ENCODE measurements at places on chromosomes 1 and 21. TPM values are rescaled to one million over a fixed set of nuclear protein-coding genes. Genes with fewer than 3 reads are reported as not detected.
A peak's percentile ranks its signal among the peaks of the same experiment; 100 is the strongest.

The VTCN1 gene
- polyA plus RNA-seq, result 14.9 TPM

The AMY2A gene
- polyA plus RNA-seq, result not detected

The PTGS2 gene
- polyA plus RNA-seq, result 6.2 TPM

The RXFP4 gene
- not detected for polyA plus RNA-seq

The DYNLT4 gene
- polyA plus RNA-seq, result 2.2 TPM

The IGSF9 gene
- polyA plus RNA-seq, result 25.4 TPM

The SLC27A3 gene
- polyA plus RNA-seq, result 37.2 TPM

- H3K36me3 ChIP-seq, result no peaks in the 10 kb centered on the region
- no peak overlapping the region for H3K27ac ChIP-seq
- no peak overlapping the region for H3K4me3 ChIP-seq
- H3K4me1 ChIP-seq, result no peaks in the 10 kb centered on the region
These were observed 29.1 kb downstream of the AK5 start for GRCh38 chr1:77310924-77311323.

DNA sequence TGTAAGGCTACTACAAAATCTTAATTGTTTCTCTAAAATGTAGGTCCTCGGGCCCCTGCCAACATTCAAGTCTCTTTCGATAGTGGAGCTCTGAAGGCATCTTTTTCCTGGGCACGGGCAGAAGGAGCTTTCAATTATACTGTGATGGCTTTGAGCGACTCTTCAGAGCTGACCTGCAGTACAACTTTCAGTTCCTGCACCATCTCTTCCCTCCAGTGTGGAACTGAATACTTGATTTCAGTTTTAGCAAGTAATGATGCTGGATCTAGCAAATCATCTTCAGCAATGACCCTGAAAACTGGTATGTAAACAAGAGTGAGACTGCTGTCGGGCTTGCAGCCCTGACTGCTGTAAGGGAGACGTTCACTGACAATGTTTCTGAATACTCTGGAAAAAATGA is 9.6 kb downstream of the FNDC7 start:
- no peak overlapping the region for H3K27ac ChIP-seq
- DNase-seq, result no peak
- no peaks in the 10 kb centered on the region for H3K27me3 ChIP-seq
- H3K36me3 ChIP-seq, result no peaks in the 10 kb centered on the region
- peaks cover 4% of the 10 kb centered on the region for H3K4me1 ChIP-seq
- no peak overlapping the region for H3K4me3 ChIP-seq

DNA sequence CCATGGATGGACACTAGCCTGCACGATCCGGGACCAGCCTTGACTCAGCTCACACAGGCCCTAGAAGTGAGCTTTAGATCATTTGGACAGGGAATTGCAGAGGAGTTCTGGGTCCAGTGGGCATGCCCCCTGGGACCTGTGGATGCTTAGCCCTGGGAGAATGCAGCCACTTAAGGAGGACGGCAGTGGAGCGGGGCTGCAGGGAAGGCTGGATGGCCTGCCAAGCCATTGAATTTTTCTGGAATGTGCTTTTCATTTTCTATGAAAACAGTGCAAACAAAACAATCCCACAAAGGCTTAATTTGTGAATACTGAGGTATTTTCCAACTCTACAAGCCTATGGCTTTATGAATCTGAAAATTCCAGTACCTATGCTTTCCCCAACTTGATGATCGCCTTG is 80.4 kb upstream of the GCLM start:
- H3K27me3 ChIP-seq, result no peaks in the 10 kb centered on the region
- no peak overlapping the region for H3K4me3 ChIP-seq
- H3K27ac ChIP-seq, result no peak overlapping the region
- DNase-seq, result no peak
- no peaks in the 10 kb centered on the region for H3K4me1 ChIP-seq

DNA sequence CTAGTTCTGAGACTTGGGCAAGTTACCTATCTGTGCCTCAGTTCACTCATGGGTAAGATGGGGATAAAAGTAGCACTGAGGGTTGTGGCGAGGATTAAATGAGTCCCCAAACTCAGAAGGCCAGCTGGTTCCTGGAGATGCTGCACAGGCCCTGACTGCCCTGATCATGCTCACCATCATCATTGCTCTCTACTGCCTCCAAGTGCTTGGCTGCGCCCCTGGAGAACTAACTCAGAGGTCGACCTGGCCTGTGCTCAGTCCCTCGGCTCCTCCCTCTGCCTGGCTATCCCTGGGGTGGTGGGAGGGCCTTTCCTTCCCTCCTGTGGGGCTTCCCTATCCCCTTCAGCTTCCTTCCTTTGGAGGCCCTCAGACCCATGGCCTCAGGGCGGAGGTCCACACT is 5.6 kb downstream of the SLC5A9 start:
- H3K27ac ChIP-seq, result no peak overlapping the region
- H3K27me3 ChIP-seq, result no peaks in the 10 kb centered on the region
- peak; percentile 23 for DNase-seq
- H3K4me1 ChIP-seq, result peaks cover 4% of the 10 kb centered on the region
- H3K36me3 ChIP-seq, result no peaks in the 10 kb centered on the region

DNA sequence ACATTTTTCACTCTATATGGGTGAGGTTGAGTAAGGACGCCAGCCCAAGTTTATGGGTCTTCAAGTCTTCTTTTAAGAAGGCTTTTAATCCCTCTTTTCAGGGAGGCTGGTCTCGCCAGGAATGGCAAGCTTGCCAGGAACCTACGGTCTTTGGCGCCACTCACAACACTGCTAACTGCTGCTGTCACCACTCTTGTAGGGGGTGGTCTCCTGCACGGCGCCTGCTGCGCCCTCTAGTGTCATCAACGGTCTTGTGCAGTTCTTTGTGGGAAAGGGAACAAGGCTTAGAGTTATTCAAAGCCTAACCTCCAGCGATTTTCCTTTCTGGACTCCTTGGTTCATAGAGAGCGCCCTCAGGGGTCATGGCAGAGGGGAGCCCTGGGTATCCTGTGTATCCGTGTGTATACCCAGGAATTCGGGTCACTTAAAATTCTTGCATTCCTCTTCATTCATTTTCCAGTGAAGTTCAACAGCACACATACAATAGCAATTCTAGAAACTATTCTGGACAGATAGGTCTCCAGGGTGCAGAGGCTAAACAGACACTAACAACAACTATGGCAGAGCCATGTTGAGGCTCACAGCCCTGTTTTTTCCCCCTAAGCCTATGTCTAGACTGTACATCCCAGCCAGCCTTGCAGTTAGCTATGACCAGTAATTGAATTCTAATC is 392.8 kb upstream of the CAMK1G start:
- peak; percentile 73 for DNase-seq
- H3K4me1 ChIP-seq, result no peaks in the 10 kb centered on the region
- no peaks in the 10 kb centered on the region for H3K36me3 ChIP-seq
- H3K4me3 ChIP-seq, result no peak overlapping the region
- no peaks in the 10 kb centered on the region for H3K27me3 ChIP-seq

DNA sequence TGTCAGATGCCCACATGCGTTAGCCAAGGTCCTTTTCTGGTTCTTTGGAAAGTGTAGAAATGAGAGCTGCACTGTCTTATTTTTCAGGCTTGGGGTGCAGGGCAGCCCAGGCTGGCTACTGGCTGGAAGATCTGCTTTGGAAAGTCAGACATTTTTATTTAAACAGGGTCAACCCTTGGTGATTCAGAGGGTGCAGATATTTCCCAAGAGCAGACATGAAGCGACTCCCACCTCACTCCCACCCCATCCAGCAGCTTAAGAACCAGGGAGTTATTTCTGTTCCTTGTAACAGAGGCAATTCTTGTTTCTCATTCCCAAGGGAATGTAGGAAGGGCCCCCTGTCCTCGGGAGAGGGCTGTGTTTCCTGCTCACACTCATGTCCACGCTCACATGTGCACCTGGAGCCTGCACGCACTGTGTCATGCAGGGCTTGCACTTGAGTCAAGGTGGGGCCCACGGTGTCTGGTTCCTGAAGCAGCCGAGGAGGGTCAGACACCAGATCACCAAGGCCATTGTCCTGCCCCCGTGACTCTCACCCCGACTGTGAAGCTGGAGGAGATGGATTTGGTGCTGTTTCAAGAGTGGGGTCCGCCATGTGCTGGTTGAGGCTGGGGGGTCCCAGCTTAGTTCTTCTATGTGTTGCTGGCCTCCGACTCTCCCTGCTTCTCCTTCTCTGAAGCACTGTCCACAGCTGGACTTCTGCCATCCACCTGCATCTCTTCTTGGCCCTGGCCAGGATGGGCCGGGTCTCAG is 992 bp downstream of the S100A7A start:
- no peaks in the 10 kb centered on the region for H3K36me3 ChIP-seq
- no peak overlapping the region for H3K4me3 ChIP-seq
- H3K27me3 ChIP-seq, result no peaks in the 10 kb centered on the region
- no peak overlapping the region for H3K27ac ChIP-seq
- no peaks in the 10 kb centered on the region for H3K4me1 ChIP-seq
- no peak for DNase-seq

DNA sequence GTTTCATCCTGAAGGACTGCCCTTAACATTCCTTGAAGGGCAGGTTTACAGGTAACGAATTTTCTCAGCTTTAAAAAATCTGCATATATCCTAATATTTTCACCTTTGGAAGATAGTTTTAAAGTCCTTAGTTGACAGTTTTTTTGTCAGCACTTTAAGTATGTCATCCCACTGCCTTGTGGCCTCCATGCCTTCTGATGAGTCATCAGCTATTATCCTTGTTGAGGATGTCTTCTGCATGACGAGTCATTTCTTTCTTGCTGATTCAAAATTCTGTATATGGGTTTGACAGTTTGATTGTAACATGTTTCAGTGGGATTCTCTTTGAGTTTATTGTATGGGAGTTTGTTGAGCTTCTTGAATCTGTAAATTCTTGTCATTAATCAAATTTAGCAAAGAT is 500.6 kb downstream of the DISC1 start:
- no peaks in the 10 kb centered on the region for H3K4me1 ChIP-seq
- H3K27ac ChIP-seq, result no peak overlapping the region
- H3K36me3 ChIP-seq, result no peaks in the 10 kb centered on the region
- no peaks in the 10 kb centered on the region for H3K27me3 ChIP-seq
- H3K4me3 ChIP-seq, result no peak overlapping the region

GRCh38 chr1:92096317-92096716 is 16.2 kb downstream of the BTBD8 start:
- H3K4me3 ChIP-seq, result no peak overlapping the region
- H3K4me1 ChIP-seq, result no peaks in the 10 kb centered on the region
- no peaks in the 10 kb centered on the region for H3K27me3 ChIP-seq
- DNase-seq, result no peak

- no peak overlapping the region for H3K4me3 ChIP-seq
- no peak overlapping the region for H3K27ac ChIP-seq
- H3K27me3 ChIP-seq, result no peaks in the 10 kb centered on the region
These were observed 11.1 kb downstream of the PYHIN1 start for GRCh38 chr1:158942490-158942889.

DNA sequence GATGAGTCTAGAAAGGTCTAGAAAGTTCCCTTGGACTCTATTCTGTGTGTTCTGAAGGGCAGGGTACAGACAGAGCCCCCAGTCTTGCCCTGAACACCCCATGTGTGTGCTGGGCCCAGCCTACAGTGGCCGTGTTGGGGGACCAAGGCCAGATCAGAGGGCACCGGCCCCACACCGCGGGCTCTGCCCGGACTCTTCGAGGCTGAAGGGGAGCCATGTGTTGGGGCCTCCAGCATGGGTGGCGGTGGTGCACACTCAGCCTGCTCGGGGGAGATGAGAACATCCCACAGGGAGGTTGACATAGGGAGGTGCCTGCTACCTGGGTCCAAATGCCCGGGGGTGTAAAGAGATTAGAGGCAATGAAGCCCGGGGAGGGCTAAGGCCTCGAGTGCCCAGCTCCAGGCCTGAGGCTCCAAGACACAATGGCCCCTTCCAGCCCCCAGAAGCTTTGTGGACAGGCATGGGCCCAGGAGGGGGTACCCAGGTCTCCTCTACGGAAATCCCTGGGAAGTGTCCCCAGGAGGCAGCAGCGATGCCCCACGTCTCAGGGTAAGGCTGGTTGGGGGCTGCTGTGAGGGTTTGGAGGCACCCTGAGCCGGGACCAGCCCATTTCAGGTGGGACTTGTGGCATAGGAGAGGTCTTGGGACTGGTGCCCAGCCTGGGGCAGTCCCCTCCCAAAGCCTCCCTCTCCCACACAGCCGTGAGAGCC is 12.1 kb downstream of the ARHGEF16 start:
- DNase-seq, result no peak
- H3K27me3 ChIP-seq, result no peaks in the 10 kb centered on the region
- no peaks in the 10 kb centered on the region for H3K36me3 ChIP-seq
- peaks cover 7% of the 10 kb centered on the region for H3K4me1 ChIP-seq

- H3K4me3 ChIP-seq, result no peak overlapping the region
- no peak overlapping the region for H3K27ac ChIP-seq
- no peak for DNase-seq
- H3K36me3 ChIP-seq, result no peaks in the 10 kb centered on the region
- H3K27me3 ChIP-seq, result no peaks in the 10 kb centered on the region
These were observed 247.1 kb downstream of the CHRM3 start for GRCh38 chr1:239633432-239633831.

- no peak overlapping the region for H3K27ac ChIP-seq
- no peak for DNase-seq
- H3K36me3 ChIP-seq, result no peaks in the 10 kb centered on the region
- no peaks in the 10 kb centered on the region for H3K27me3 ChIP-seq
- H3K4me3 ChIP-seq, result no peak overlapping the region
These were observed 43.5 kb downstream of the TCEANC2 start for GRCh38 chr1:54096877-54097240.

- peaks cover 7% of the 10 kb centered on the region for H3K4me1 ChIP-seq
- no peak overlapping the region for H3K27ac ChIP-seq
- no peak overlapping the region for H3K4me3 ChIP-seq
These were observed 27.4 kb downstream of the EPHB2 start for GRCh38 chr1:22738069-22738435.

- H3K36me3 ChIP-seq, result no peaks in the 10 kb centered on the region
- no peak overlapping the region for H3K4me3 ChIP-seq
- H3K4me1 ChIP-seq, result no peaks in the 10 kb centered on the region
- no peaks in the 10 kb centered on the region for H3K27me3 ChIP-seq
These were observed 97.7 kb downstream of the POFUT2 start for GRCh38 chr21:45190013-45190412.

GRCh38 chr1:221841251-221841982 is 99.5 kb upstream of the DUSP10 start:
- H3K4me1 ChIP-seq, result peaks cover 21% of the 10 kb centered on the region
- H3K36me3 ChIP-seq, result no peaks in the 10 kb centered on the region
- H3K4me3 ChIP-seq, result no peak overlapping the region
- no peak overlapping the region for H3K27ac ChIP-seq

GRCh38 chr1:45335855-45336324 is 4.1 kb upstream of the TOE1 start:
- no peak overlapping the region for H3K4me3 ChIP-seq
- peak; percentile 69 for DNase-seq
- peak overlapping the region; percentile 97 for H3K27ac ChIP-seq
- no peaks in the 10 kb centered on the region for H3K36me3 ChIP-seq
- H3K27me3 ChIP-seq, result no peaks in the 10 kb centered on the region

- DNase-seq, result peak; percentile 88
- peak overlapping the region; percentile 7 for H3K4me3 ChIP-seq
- peak overlapping the region; percentile 98 for H3K27ac ChIP-seq
- H3K4me1 ChIP-seq, result peaks cover 12% of the 10 kb centered on the region
- no peaks in the 10 kb centered on the region for H3K36me3 ChIP-seq
These were observed 84.4 kb downstream of the NKAIN1 start for GRCh38 chr1:31155216-31155806.

Data from hepatocyte (in vitro differentiated cells).